ENCODE measurements at places on chromosomes 13 and 19.

DNA sequence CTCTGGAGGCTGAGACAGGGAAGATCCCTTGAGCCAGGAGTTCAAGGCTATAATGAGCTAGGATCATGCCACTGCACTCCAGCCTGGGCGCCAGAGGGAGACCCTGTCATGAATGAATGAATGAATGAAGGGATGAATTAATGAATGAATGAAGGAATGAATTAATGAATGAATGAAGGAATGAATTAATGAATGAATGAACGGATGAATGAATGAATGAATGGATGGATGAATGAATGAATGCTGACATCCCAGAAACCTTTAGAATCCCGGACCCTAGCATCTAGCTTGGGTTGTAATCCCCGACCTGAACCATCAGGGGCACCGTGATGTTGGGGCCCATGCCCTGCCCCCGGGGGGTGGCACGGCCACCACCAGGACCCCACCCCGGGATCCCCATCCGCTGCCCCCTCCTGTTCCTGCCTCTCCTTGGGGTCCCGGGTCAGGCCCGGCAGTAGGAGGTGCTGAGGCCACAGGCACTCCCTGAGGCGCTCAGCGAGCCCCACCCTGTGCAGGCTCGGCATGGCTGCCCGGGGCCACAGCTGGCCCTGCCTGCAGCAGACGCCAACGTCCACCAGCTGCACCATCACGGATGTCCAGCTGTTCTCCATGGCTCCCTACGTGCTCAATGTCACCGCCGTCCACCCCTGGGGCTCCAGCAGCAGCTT lies 3.4 kb downstream of the EBI3 start:
- DNase-seq: no peak

GRCh38 chr13:19161308-19161707 lies 20.3 kb downstream of the TUBA3C start:
- no peak for DNase-seq

- DNase-seq: no peak
Measured at GRCh38 chr19:34317311-34317927, 47.6 kb upstream of the GPI start.

- peak; percentile 39 for DNase-seq
Measured at GRCh38 chr19:31100981-31101380, 248.3 kb downstream of the TSHZ3 start.

- no peak for DNase-seq
Measured at GRCh38 chr19:2808129-2808941, 11.3 kb upstream of the ZNF554 start.

DNA sequence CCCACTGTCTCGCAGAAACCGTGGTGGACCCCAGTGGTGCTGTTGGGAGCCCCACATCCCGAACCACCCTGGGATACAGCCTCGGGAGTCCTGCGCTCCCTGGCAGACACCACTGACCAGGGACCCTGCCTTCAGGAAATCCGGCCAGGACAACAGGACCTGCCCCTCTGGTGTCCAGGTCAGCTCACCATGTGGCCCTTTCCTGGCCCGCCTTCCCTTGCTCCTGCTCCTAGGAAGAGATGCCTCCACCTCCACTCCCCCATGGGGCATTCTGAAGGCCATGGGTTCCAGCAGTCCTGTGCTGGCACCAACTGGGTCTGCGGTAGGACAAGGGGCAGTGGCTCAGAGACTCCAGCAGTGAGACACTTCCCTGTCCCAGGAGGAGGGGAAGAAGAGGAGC lies 22.5 kb upstream of the SLC7A10 start:
- no peak for DNase-seq

DNA sequence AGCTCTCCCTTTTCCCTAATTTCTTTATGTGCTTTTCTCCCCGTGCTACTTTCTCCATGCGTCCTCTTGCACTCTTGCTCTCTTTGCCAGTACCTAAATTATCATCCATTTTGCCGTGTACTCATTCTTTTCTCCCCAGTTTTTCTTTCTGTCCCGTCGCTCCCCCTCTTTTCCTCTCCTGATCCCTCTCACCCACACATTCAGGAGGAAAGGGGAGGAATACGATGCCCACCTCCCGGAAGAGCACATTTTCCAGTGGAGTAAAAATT lies 821 bp downstream of the ZNF616 start:
- no peak for DNase-seq

DNA sequence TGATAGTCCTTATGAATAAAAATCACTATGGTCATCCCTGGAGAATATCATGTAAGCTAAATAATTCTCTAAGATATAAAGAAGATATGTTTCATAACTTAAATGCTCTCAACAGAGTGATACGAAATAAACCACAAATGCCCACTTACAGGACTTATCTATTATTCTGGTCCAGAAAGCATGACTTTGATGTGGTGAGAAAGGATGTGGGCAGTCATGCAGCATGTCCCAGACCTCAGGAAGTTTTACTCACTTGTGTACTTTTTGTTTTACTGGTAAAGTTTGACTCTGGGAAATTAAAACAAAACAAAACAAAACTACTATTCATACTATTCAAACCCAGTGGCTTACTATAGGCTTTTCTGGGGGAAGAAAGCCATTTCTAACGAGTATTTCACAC lies 483.2 kb upstream of the SLITRK6 start:
- DNase-seq: no peak

DNA sequence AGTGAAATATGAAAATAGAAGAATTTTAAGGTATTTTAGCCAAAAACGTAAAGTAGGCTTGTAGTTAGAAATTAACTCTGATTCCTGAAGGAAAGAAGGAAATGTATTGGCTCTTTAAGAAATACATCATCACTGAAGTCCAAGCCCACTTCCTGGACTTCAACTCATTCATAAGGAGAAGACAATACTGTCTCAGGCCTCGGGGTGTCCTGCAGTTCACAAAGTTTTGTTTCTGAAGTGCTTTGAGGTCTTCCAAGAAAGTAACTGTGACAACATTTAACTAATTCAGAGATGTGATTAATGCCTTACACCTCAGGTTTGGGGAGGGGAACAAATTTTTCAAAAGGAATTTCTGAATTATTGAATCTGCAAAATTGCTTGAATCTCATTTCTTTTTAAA lies 65.8 kb upstream of the STARD13 start:
- peak; percentile 28 for DNase-seq

DNA sequence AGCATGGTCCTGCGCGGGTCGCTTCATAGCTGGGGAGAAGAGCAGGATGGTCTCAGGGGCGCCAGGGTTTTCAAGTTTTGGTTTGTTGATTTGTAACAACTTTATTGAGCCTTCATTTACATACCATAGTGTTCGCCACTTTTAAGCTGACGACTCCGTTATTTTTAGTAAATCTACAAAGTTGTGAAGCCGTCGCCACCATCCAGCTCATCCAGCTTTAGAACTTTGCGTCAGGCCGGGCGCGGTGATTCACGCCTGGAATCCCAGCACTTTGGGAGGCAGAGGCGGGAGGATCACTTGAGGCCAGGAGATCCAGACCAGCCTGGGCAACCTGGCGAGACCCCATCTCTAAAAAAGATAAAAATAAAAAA lies 404 bp downstream of the C19orf44 start:
- peak; percentile 61 for DNase-seq

DNA sequence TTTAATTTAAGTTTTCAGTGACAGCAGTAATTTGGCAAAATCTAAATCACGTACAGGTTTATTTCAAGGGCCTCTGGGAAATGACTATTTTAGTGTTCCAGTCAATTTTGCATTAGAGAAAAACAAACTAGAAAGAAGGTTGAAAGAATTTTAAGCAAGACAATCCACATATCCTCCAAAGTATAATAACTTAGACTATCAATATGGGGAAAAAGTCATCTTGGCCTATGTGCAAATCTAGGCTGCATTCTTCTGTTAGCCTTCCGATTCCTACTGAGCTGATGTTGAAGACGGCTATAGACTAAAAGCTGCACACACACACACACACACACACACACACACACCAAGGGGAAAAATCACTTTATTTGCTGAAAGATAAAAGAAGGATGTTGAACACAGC lies 81.3 kb downstream of the SLITRK6 start:
- no peak for DNase-seq

DNA sequence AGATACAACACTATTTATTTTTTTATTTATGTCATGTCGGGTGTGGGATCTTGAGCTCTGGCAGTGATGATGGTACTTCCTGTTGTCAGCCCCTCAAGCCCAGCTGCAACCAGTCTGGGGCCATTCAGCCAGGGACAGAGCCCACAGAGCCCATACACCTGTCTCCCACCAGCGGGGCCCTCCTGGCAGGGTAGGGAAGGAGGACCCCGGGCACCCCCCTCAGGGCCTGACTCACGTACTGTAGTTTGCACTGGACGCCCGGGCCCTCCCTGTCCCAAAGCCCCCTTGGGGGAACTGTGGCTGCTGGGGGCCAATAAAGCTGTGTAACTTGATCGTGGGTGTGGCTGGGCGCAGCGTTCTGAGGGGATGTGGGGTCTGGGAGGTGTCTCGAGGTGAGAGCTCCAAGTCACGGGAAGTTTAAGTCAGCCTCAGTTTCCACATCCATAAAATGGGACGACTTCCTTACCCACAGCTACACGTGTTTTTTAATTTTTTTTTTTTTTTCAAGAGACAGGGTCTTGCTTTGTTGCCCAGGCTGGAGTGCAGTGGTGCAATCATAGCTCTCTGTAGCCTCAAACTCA lies 9.5 kb downstream of the ATG4D start:
- DNase-seq: no peak

DNA sequence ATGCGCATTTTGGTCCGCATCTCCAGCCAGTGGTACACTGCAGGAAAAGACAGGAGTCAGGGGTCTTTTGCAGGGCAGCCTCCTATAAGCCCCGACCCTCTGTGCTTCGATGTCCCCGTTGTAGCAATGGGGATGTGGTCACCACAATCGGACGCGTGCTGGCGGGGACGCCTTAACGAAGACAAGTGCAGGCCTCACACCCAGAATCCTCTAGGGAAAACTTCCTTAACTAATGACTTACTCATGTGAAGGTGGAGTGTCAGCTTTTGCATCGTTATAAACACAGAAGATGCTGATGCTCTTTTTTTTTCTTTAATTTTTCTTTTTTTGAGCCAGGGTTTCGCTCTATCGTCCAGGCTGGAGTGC lies 22.1 kb downstream of the VASP start:
- no peak for DNase-seq

DNA sequence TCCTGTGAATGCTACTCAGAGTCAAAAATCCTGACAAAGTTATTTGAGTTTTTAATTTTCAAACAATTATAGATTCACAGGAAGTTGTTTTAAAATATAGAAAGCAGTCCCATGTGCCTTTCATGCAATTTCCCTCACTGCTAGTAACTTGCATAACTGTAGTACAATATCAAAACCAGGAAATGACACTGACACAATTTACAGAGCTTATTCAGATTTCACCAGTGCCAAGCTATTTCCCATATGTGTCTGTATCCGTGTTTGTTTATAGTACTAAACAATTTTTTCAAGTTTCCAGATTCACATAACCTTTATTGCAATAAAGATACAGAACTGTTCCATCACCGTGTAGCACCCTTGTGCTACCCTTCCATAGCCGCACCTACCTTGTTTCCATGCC lies 934.6 kb downstream of the PCDH17 start:
- no peak for DNase-seq

DNA sequence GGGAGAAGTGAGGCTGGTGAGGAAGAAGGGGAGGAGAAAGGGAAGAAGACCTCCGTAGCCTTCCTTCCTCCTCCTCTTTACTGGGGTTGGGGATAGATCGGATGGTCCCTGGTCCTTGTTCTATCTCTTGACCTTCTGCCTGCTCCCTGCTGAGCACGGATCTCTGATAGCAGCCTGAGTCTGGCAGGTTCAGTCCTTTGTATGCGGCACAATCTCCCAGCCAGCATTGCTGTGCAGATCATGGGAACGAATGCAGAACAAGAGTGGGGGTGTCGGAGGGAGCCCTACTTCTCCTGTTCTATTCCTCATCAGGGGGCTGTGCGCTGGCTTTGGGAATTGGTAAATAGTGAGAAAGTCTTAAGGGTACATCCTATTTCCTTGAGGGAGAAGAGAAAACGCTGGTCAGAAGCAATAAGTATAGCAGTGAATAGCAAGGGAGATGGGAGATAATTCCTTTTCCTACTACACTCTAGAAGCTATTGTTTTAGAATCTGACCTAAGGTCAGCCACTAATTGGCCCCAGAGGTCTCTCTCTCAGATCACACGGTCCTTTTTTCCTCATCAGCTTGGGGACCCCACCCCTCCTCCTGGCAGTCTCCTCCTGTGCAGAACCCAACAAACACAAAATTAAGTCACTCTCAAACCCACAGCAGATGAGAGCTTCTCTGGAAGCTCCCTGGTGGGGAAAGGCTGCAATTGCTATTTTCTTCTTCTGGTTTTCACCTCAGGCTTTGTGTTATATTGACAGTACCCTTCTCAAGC lies 41.0 kb downstream of the KL start:
- DNase-seq: no peak

DNA sequence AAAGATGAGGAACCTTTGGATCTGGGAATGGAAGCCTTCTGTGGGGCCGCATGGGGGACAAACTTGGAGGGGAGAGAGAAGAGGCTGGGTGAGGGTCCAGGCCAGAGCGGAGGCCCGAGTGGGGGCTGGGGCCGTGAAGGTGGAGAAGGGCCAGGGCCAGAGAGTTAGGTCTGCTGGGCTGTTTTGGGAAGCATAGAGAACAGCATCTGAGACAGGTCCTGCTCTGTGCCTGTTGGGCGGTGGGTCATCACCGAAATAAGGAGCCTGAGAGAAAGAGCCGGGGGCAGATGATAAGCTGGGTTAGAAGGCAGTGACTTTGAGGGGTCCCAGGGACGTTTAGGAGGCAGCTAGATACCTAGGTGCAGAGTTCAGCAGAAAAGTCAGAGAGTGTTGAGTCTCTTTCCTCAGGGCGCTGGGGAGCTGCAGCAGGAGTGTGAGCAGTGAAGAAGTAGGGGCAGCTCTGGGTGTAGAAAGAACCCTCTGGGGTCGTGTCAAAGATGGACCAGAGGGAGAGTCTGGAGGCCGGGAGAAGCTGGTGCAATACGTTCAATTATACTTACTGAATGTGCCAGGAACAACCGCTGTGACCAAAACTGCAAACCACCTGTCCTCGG lies 2.7 kb downstream of the SPACA6 start:
- DNase-seq: no peak

GRCh38 chr13:50810468-50810867 lies 33.0 kb downstream of the DLEU7 start:
- DNase-seq: no peak

DNA sequence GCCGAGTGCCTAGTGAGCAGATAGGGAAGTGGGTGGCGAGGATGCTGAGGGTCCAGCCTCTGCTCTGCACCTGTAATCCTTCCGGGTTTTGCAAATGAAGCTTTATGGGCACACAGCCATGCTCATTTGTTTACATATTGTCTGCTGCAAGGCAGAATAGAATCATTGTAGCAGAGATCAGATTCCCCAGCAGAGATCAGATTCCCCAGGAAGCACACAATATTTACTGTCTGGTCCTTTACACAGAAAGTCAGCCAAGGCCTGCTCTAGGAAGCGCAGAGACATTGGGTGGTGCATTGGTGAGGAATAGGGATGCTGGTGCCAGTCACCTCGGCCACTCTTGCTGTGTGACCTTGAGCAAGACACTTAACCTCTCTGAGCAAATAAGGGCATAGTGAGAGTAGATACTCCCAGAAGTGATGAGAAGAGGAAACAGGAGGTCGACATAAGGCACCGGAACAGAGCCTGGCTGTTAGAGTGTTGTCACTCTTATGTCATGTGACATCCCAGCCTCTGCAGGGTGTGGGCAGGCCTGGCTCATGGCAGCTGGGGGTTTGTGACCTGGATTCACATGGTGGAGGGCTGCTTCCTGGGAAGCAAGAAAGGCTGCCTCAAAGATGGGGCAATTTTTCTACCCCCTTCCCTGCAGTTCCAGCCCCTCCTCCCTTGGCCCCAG lies 25.6 kb downstream of the CARM1 start:
- DNase-seq: no peak
